Endodermal cell (in vitro differentiated cells): ENCODE measurements at places on chromosomes 3 and 15. TPM values are rescaled to one million over a fixed set of nuclear protein-coding genes. Genes with fewer than 3 reads are reported as not detected.

DNA sequence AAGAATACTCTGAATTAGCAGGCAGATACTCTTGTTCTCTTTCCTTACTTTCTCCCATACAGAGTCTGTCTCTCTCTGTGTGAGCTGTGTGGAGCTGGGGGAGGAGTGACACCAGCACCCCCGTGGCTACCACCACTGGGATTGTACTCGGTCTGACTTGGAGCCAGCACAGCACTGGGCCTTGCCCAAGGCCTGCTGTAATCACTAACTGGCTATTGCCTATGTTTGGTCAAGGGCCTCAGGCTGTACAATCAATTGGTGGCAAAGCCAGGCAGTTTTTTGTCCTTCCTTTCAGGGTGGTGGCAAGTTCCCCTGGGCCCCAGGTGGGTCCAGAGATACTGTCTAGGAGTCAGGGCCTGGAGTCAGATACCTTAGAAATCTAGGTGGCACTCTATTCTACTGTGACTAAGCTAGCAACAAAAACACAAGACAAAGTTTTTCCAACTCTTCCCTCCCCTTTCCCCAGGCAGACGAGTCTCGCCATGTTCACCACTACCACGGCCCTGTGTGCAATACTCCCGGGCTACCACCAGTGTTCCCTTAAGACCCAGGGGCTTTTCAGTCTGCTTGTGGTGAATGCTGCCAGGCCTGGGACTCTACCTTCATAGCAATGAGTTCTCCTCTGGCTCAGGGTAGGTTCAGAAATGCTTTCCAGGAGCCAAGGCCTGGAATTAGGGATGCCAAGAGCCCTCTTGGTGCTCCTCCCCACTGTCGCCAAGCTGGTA, 151.8 kb downstream of the KCNAB1 start:
- DNase-seq: peak; percentile 58

DNA sequence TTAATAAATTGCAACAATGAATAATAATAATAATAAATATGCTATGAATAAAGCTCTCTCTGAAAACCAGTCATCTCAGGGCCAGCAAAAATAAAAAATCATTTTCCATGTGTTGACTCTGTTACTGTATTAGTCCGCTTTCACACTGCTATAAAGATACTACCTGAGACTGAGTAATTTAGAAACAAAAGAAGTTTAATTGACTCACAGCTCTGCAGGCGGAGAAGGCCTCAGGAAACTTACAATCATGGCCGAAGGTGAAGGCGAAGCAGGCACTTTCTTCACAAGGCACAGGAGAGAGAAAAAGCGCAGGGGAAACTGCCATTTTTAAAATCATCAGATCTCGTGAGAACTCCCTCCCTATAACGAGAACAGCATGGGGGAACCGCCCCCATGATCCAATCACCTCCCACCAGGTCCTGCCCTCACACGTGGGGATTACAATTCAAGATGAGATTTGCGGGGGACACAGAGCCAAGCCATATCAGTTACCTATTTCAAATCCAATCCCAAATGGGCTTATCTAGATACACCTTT, 224.1 kb downstream of the IGSF11 start:
- DNase-seq: peak; percentile 59

GRCh38 chr3:185250247-185250646, 3.6 kb downstream of the EHHADH start:
- no peak for DNase-seq

GRCh38 chr3:23099677-23100076, 103.5 kb upstream of the UBE2E2 start:
- no peak for DNase-seq

DNA sequence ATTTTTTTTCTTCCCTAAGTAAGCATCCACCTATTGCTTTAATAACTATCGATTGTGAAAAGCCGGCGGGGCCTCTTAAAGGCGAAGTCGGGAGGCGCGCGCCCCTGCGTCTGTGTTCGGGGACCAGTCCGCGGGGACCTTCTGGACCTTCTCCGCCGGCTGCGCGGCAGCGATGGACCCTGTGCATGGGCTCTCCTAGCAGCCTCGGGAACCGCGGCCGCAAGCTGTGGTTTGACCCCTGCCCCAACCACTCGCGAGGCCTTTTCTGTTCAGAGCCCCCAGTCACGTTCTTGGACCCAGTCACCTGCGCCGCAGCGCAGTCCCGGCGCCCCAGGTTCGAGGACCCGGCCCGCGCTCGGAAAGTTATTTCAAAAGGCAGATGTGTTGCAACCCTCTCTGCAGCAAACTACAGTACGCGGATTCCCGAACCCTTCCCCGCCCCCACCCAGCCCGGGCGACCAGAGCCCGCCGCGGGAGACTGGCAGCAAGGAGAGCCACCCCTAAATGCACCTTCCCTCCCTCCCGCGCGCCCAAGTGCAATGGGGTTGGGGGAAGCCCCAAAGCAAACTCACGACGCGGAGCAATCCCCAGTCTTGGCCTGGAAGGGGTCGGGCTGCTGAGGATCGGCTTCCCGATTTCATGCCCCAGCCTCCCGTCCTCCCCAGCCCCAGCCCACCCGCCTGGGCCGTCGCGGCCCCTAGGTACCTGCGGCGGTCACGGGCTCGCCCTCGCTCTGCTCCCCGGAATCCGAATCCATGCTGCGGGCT, 684 bp downstream of the TNFAIP8L3 start:
- DNase-seq: peak; percentile 78

DNA sequence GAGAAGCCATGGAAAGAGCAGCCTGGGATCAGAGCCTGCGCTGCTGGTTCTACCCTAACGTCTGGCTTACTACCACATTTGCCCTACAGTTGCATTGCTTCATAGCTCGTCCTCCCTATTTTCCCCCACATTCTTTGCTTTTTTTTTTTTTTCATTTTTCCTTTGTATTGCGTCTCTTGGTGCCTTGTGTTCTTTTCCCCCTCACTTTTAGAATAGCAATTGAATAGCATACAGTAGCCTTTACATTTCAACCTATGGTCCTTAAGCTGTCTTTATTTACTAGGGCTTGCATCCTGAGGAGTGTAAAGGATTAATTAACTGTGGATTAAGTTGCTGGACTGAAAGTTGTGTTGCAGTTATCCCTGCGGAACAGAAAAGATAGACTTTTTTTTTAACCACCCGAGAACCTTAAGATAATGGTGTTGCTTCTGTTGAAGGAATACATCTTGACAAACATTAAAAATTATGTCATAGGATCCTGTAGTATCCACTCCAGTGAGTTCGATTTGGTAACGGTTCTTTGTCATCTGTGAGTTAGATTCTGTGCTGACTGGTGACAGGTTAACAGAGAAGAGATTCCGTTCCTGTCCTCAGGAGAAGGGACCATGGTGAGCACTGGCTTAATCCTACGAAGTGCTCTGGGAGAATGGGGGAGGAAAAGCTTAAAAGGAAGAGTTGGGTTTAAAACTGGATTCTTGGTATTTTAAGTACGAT, 417.4 kb upstream of the NAALADL2 start:
- DNase-seq: no peak

DNA sequence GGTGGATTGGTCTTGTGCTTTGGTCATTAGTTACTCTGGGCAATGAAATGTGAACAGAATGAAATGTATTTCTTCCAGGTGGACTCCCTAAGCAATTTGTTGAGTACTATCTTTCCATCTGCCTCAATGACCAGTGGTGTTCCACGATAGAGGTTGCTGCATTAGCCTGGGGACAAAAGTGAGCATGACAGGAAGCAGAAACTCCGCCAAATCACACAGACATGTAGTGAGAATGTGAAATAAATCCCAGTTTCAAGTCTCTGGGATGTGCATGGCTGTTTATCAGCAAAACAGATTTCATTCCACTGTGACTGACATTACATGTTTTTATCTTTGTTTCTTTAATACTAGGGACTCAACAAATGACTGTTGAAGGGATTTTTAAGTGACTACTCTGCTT, 63.3 kb upstream of the DCBLD2 start:
- no peak for DNase-seq

DNA sequence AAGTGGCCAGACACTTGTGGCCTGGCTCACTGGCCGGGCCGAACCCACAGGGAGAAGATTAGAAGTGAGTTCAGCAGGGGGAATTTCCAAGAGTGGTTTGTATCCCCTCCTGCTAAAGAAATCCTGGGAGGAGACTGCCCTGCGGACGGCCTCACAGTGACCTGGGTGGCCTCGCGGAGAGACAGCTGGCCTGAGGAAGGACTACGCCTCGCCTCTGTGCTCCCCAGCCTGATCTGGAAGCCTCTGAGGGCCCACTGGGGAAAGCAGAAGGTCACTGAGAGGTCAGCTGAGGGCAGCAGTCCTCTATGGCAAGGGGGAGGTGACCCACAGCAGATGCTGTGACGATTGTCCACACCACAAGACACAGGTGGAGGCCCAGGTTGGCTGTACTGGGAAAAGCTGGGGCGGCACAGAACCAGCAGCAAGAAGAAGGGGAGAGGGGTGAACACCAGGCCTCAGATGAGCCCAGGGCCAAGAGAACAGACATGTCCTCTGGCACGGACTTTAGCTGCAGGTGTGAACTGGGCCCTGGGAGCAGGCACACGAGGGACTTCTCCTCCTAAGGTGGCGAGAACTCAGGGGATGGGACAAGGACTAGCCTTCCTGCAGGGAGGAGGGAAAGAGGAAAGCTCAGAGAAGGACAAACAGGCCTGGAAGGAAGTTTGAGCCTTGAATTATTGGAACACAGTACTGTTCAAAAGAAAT, 37.2 kb upstream of the DLG1 start:
- peak; percentile 44 for DNase-seq

GRCh38 chr3:15404767-15405166, 22.6 kb downstream of the METTL6 start:
- DNase-seq: no peak

DNA sequence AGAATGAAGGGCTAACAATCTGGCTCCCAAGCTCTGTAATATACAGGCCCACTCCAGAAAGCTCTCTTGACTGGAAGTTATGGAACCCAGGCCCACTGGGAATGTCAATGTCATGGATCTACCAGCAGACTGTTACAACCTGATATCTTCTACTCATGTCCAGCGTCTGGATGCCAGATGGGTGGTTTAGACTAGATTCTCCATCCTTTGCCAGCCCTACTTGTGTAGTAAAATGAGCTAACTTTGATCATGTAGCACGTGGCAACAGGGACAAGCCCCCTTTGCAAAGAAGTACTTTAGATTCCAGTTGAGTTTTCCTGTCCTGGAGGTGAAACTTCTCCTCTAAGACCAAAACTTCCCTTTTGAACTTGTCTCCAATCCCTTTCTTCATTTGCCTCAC, 55.1 kb downstream of the HEG1 start:
- no peak for DNase-seq

DNA sequence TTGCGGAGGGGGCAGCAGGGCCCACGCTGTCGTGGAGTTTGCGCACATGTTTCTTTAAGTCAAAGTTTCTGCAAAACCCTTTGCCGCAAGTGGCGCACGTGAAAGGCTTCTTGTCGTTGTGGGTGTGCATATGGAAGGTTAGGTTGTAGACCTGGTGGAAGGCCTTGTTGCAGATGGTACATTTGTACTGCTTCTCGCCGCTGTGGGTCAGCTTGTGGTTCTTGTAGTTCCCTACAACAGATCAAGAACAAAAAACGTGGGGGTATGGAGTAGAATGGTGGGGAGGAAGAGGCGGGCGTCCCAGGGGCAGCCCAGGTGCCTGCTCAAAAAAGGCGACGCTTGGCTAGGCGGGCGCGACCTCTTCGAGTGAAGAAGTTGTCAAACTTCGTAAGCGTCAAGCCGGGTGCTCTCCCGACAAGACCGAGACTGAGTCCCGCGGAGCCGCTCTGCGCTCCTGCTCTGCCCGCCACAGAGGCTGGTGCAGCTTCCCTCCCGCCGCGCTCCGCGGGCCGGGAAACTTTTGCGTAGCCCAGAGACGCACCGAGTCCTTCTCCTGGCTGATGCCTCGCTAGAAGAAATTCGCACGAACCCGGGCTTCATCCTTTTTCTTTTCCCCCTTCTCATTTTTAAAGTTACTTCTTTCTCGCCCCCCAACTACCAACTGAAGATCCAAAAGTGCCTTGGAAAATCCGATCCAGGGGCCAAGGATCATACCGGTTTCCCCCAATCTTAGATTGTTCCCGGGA, 3.1 kb downstream of the FEZF2 start:
- DNase-seq: peak; percentile 78

The SOX14 gene
- total RNA-seq: 0.33 TPM in 1 of 3 replicates, not detected in the others

The CCR2 gene
- total RNA-seq: not detected in 3 replicates

The CD96 gene
- 0.18 TPM in 1 of 2 replicates, not detected in the other for total RNA-seq

The ZNF620 gene
- total RNA-seq: 5.8 to 19.3 TPM (median 17.2 TPM) in 3 replicates

The LRRC34 gene
- 5.2 to 5.8 TPM (median 5.6 TPM) in 3 replicates for total RNA-seq
